Breast epithelium (tissue), 4 donors: ENCODE measurements at places on chromosomes 2 and 18. TPM values are rescaled to one million over a fixed set of nuclear protein-coding genes. Genes with fewer than 3 reads are reported as not detected.

GRCh38 chr2:20366672-20367116 is 16.1 kb upstream of the PUM2 start:
- H3K27ac ChIP-seq: no peak overlapping the region
- no peak for DNase-seq
- H3K36me3 ChIP-seq: no peaks in the 10 kb centered on the region
- no peaks in the 10 kb centered on the region for H3K4me1 ChIP-seq
- H3K27me3 ChIP-seq: no peaks in the 10 kb centered on the region

DNA sequence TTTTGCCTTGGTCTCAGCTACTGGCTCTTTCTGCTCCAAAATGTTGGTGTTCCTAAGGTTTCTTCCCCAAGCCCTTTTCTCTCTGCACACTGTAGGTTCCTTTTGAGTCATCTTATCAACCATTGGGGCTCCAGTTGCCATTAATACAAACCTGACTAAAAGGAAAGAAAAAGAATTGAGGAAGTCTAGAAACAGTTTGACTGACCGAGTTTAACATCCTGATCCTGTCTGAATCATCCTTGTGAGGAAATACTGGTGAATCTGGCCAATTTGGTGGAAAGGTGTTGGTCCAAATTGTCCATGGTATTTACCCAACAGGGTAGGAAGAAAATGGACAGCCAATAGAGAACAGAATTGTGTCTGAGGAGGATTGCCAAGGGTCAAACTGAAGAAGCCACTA is 38.3 kb downstream of the CRYGD start:
- H3K4me3 ChIP-seq: no peak overlapping the region
- H3K36me3 ChIP-seq: no peaks in the 10 kb centered on the region
- H3K27me3 ChIP-seq: no peaks in the 10 kb centered on the region
- no peak for DNase-seq
- no peaks in the 10 kb centered on the region for H3K4me1 ChIP-seq
- no peak overlapping the region for H3K27ac ChIP-seq

Gene DIPK1C
- 0.16 TPM for total RNA-seq

- no peaks in the 10 kb centered on the region for H3K4me1 ChIP-seq
- no peaks in the 10 kb centered on the region for H3K27me3 ChIP-seq
- H3K36me3 ChIP-seq: no peaks in the 10 kb centered on the region
- no peak for DNase-seq
- no peak overlapping the region for H3K4me3 ChIP-seq
Measured at GRCh38 chr2:179715871-179716270, 145.5 kb downstream of the ZNF385B start.

Gene CFAP53
- total RNA-seq: 3.4 TPM

Gene LRATD1
- total RNA-seq: 10.0 TPM

DNA sequence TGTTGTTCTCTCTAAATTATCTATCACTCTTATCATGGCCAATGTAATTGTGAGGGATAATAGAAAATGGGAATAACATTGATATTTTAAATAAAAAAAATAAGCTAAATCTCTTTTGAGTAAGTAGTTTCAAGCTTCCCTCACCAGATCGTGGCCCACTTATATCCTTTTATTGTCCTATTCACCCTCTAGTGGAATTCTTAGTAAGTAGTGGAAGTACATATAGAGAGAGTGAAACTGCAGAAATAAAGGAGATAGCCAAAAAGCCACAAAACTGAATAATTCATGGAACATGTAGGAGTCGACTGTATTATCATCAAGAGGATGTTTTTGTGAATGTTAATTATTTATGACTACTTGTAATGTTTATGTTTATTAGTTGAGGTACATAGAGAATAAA is 66.1 kb upstream of the DTNA start:
- H3K4me1 ChIP-seq: no peaks in the 10 kb centered on the region
- H3K4me3 ChIP-seq: no peak overlapping the region
- no peaks in the 10 kb centered on the region for H3K27me3 ChIP-seq
- no peaks in the 10 kb centered on the region for H3K36me3 ChIP-seq
- DNase-seq: no peak

Gene RGPD8
- 40.0 TPM for total RNA-seq

Gene PKDCC
- 95.4 TPM for total RNA-seq

Gene ITGA4
- total RNA-seq: 11.7 TPM

DNA sequence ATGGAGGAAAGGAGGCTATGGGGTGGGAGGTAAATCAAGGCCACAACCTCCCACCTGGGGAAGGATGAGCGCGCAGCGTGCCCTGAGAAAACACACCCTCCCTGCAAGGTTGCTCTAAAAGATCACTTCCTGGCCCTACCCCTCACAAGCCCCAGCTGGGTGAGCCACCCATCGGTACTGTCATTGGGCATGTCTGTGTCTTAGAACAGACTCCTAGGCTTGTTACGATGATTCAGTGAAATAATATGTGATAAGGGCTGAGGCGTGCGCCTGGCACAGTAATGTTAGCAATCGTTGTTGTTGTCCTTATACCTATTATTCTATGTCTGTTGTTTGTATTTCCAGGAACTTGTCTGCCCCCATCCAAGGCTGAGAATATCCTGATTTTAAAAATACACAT is 175.1 kb downstream of the ZFP36L2 start:
- no peak for DNase-seq
- H3K4me1 ChIP-seq: no peaks in the 10 kb centered on the region
- peak overlapping the region; percentile 62 for H3K27ac ChIP-seq

- no peaks in the 10 kb centered on the region for H3K27me3 ChIP-seq
- H3K36me3 ChIP-seq: no peaks in the 10 kb centered on the region
- no peak for DNase-seq
Measured at GRCh38 chr2:145289946-145290345, 770.0 kb upstream of the ZEB2 start.

DNA sequence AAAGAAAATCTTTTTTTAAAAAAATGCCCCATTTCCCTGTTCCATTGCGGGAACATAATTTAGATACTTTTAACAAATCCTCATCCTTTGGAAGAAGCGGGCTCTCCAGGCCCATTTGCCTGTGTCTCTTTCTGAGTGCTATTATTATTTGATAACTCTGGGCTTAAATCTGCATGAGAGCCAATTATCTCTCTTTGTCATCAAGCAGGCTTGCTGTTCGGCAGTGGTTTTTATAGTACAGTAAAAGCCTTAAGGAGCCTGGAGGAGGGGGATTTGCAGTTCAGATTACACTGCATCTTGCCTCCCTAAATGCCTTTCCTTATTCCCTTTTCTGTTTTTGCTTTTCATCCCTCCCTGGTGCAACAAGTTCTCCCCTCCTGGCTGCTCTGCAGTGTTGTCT is 50.6 kb downstream of the CELF4 start:
- no peaks in the 10 kb centered on the region for H3K36me3 ChIP-seq
- no peak for DNase-seq
- no peak overlapping the region for H3K4me3 ChIP-seq
- no peaks in the 10 kb centered on the region for H3K27me3 ChIP-seq
- no peak overlapping the region for H3K27ac ChIP-seq

Gene EHD3
- 10.1 TPM for total RNA-seq

DNA sequence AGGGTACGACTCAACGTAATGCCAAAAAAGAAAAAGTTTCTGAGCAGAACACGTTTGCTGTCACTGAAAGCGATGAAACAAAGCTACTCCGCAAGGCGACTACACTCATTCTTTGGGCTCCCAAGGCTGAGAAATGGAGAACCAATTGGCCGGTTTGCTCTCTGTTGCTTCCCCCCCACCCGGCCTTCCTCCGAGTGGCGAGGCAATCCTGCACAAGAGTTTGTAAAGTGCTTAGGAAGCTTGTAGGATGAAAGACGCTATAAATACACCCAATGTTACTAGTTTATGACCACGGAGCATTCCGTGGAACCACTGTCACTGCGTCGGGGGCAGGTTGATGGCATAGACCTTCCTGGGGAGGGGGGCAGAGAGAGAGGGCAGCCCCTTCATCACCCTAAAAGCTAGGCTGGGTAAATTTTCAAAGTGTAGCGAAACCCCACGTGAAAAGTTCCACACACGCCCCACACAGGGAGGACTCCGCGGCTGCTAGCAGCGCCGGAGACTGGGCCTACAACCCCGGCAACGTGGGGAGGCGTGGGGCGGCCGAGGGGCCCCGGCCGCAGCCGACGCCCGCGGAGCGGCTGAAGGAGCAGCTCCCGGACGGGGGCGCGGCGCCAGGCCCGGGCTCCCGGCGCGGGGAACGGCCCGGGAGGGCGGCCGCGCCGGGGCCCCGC is 915 bp downstream of the CUL3 start:
- H3K27me3 ChIP-seq: no peaks in the 10 kb centered on the region
- peaks cover 7% of the 10 kb centered on the region for H3K4me1 ChIP-seq
- DNase-seq: peak; percentile 26

GRCh38 chr18:36143391-36143790 is 13.7 kb downstream of the ELP2 start:
- no peak for DNase-seq
- no peaks in the 10 kb centered on the region for H3K27me3 ChIP-seq
- H3K4me3 ChIP-seq: no peak overlapping the region

DNA sequence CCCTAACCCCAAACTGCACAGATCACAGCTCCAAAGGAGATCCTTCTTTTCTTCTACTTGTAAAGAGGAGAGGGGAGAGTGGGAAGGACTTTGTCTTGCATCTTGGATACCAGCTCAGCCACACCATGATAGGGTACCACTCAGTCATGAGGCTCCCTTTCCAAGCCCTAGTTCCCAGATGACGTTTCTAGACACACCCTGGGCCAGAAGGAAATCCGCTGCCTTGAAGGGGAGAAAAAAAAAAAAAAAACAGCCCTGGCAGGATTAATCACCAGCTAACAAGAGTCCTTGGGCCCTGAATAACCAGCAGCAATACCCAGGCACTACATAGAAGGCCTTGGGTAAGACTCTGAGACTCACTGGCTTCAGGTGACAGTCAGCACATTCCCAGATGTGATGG is 36.9 kb downstream of the ST8SIA3 start:
- no peaks in the 10 kb centered on the region for H3K36me3 ChIP-seq
- no peak for DNase-seq
- no peak overlapping the region for H3K4me3 ChIP-seq
- H3K4me1 ChIP-seq: no peaks in the 10 kb centered on the region

DNA sequence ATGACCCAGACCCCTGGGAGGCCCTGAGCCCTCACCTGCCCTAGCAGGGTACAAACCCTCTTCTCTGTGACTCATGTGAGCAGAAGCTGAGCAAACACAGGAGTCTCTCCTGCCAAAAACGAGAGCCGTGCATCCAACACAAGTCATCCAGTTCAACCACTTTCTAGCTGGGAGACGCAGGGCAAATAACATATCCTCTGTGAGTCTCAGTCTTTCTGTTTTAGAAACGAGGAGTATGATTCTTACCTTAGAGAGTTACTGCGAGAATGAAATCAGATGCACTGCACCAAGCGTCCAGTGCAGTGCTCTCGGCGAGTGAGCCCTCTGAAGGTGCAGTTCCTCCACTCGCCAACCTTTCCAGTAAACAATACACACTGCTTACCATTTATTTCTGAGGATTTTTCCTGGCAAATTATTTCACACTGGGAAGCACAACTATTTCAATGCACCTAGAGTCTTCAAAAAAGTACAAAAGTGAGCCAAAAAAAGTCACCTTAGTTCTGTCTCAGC is 331.8 kb upstream of the MYT1L start:
- no peaks in the 10 kb centered on the region for H3K27me3 ChIP-seq
- no peak for DNase-seq
- H3K36me3 ChIP-seq: no peaks in the 10 kb centered on the region
- H3K4me3 ChIP-seq: no peak overlapping the region
- no peaks in the 10 kb centered on the region for H3K4me1 ChIP-seq

Gene TCF23
- total RNA-seq: not detected
